SIG-M5 (cell line): ENCODE measurements at places on chromosomes 11 and 22.

GRCh38 chr11:70661761-70662501, 263.6 kb downstream of the CTTN start:
- no peak for DNase-seq

DNA sequence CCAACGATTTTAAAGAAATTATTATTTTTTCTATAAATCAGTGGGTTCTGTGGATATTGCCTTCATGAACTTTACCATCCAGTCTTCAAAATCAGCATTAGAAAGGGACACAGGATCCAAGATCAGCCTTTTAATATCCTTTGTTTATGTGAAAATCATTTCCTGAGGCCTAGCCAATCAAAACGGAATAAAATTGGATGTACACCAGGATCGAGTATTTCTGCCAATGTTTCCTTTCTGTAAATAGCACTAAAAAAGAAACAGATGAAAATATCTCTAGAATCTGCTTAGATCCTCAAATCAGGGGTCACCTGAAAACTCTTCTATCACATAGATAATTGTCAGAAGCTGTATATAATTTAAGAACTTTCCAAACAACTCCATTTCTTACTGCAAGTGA, 1598.5 kb downstream of the LRRC4C start:
- DNase-seq: no peak

DNA sequence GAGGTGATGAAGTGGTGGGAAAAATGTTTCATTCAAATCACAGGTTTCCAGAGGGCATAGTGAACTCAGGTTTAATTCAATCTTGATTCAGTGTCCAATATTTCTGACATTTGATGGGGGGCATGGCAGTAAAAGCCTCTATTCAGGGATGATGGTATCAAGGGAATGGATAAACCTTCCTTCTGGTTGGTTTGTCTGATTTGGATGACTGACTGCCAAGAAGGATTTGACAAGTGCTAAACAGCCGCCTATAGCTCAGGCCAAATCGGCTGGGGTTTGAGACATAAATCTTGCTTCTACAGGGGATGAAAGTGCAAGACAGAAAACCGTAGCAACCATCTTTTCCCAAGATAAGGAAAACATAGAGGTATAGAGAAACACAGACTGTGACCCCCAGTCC, 121.8 kb upstream of the C11orf87 start:
- no peak for DNase-seq

- DNase-seq: no peak
These were observed 77.5 kb upstream of the SEPTIN5 start for GRCh38 chr22:19636696-19637407.

DNA sequence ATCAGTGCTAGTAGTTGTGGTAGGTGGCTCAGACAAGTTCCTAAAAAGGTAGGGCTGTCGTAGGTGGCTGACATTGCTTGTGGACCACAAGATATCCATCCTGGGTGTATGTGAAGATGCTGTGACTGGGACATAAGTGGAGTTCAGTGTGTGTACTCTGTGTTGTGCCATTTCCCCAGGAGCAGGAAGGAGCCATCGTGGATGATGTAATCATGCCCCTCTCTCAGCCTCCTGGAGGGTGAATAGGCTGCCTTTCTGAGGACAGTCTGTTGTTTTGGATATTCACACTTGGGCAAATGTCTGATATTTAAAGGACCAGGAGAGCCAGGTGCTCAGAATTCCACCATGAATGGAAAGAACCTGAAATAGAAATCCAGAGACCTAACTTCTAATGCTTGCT, 2.7 kb downstream of the HEPHL1 start:
- DNase-seq: no peak

DNA sequence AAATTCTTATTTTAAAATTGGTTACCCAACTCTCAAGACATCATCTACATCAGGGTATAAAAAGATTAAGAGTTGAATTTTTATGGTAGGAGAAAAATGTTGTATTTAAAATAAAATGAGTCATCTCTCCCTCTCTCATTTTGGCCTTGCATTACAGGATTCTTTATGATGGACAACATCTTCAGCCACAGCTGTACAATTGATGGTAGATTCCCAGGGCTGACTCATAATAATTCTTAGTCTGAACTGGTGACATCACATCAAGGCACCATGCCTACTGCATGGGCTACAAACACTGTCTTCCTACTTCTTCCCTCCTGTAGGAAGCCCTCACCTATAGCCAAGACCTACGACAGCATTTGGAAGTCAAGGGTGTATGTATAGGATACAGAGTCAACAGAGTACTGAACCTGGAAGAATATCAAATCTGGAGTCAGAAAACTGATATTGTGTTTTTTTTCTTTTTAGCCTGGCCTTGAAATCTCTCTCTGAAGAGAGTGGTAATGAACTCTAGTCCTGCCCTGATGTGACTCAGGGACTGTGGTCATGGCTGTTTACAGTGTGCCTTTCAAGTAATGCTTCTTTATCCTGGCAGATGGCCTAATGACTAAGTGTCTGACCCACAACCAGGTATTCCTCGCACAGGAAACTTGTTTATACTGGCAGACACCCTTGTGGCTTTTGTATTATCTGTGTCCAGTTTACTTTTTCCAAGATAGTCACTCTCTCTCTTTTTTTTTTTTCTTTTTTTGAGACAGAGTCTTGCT, 32.5 kb downstream of the MRGPRX2 start:
- no peak for DNase-seq

GRCh38 chr11:44852952-44853351, 97.7 kb downstream of the TP53I11 start:
- DNase-seq: no peak

DNA sequence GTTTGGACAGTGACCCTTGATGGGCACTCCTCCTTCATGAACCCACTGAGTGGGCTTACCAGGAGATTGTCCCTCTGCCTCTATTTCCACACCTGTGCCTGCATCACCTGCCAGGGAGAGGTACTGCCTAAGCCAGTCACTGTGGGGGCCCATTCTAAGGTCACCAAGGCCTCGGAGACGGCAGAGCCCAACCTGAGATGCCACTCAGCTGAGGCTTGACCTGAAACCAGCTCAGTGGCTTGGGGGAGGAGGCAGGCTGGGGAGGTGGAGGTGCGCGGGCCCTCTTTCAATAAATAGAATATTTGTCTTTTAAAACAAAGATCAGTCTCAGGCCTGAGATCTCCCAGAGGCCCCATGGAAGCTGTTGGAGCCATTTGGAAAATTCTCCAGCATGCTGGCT, 84.5 kb downstream of the DHCR7 start:
- DNase-seq: no peak

- DNase-seq: no peak
These were observed 34.2 kb upstream of the FTH1 start for GRCh38 chr11:62001450-62002191.

GRCh38 chr11:116963813-116964212, 126.4 kb upstream of the APOA1 start:
- no peak for DNase-seq

- DNase-seq: no peak
These were observed 60.0 kb upstream of the PLET1 start for GRCh38 chr11:112320668-112321067.

GRCh38 chr22:37480387-37481346, 5.5 kb downstream of the MFNG start:
- no peak for DNase-seq

GRCh38 chr11:132187814-132188213, 817.4 kb downstream of the NTM start:
- no peak for DNase-seq

DNA sequence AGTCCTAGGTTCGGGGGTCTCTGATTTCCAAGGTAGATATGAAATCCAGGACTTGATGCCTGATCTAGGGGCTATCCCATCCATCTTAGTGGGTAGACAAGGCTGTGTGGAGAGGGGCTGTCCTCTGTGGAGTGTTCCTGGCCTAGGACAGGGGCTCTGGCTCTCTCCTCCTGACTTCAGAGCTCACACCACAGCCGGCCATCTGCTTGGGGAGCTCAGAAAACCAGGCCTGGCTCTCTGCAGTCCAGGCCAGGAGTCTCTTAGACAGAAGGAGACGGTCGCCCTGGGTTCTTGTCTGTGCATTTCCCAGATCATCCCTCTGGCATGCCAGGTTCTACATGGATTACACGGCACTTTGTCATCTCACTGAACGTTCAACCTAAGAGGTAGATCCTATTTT, 17.9 kb downstream of the TUB start:
- no peak for DNase-seq

GRCh38 chr11:114136686-114137640, 77.5 kb downstream of the ZBTB16 start:
- no peak for DNase-seq

- DNase-seq: no peak
These were observed 133.4 kb downstream of the DBX1 start for GRCh38 chr11:20026629-20027555.

GRCh38 chr11:66176650-66177049, 91.8 kb upstream of the RAB1B start:
- no peak for DNase-seq

DNA sequence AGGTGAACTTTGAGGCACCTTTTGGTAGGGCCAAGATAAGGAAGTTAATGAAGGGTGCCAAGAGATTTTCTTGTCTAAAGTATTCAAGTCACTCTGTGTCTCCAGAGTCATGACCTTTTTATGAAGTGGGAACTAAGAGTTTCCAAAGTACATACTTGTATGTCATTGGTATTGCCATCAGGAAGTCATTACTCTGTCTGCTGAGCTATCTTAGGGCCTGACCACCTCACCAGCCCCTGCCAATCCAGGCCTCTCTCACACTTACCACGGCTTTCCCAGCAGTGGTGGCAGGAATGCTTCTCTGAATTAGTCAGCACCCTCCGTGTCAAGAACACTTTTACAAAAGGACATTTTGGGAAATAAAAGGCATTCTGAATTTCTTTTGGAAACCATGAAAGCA, 192.8 kb upstream of the MTNR1B start:
- DNase-seq: no peak

GRCh38 chr11:130157101-130157500, 2.5 kb upstream of the ST14 start:
- DNase-seq: no peak

DNA sequence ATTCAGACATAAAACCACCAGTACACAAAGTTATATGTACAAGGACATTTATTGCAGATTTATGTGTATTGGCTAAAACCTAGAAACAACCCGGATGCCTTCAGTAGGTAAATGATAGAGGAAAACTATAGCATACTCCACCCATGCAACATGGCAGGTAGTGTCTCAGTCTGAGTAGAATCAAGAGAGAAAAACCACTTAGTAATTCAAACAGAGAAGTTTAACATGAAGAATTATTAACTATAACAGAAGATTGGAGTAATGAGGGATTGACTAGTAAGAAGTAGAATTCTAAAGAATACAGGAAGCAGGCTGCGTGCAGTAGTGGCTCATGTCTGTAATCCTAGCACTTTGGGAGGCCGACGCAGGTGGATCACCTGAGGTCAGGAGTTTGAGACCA, 16.2 kb upstream of the SPTY2D1 start:
- no peak for DNase-seq

GRCh38 chr11:134024420-134025081, 44.3 kb upstream of the JAM3 start:
- DNase-seq: no peak

- DNase-seq: no peak
These were observed 9.4 kb upstream of the PATL1 start for GRCh38 chr11:59678118-59678812.

DNA sequence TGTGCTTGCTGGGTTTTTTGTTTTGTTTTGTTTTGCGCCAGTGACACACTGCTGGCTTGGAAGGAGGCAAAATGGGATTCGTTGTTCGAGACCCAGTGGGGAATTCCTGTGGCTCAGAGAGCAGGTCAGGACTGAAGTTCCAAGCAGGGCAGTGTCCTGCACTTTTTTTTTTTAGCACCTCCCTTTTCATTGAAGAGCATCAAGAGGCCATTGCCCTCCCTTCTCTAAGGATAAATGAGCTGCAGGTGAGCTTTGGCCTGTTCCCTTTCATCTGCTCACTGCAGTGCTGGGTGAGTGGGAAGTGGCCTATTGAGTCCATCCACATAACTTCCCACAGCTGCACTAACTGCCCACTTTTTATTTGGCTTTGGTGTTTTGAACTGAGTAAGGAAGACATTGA, 87.8 kb downstream of the ARHGAP42 start:
- no peak for DNase-seq

DNA sequence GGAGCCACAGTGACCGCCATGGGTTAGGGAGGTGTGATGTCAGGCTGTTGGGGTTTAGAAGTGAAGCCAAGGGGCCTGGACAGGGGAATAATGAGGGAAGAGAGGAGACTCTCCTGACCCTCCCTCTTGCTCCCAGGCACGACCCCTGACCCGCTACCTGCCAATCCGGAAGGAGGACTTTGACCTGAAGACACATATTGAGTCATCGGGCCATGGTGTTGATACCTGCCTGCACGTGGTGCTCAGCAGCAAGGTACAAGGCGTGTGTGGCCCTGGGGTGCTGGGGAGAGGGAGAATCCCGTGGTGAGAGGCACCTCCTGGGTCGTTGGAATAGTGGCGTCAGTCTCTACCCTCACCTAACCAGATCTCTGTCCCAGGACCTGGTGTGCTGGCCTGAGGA, 29.5 kb downstream of the TREH start:
- no peak for DNase-seq

GRCh38 chr22:27512283-27512761, 289.2 kb downstream of the MN1 start:
- no peak for DNase-seq

GRCh38 chr11:23288003-23288783, 427.9 kb upstream of the CCDC179 start:
- no peak for DNase-seq

- DNase-seq: no peak
These were observed 5.4 kb upstream of the CYB5R3 start for GRCh38 chr22:42654436-42655073.

DNA sequence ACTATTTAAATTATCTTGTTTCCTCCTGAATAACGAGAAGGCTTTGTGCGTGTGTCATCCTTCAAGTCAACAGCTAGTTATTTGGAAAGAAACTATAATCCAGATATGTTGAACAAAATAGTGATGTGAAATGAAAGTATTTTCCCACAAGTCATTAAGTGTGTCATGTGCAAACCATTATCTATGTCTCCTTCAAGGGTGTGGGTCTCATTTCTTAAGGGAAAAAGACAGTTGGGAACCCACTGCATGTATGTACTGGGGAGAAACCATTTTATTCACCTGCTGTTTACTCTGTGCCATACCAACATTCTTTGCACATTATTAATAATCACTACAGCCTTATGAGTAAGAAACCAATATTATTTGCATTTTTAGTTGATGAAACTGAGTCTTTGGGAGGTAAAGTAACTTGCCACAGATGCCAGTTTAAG, 145.3 kb upstream of the CTSC start:
- DNase-seq: no peak

- DNase-seq: no peak
These were observed 196.1 kb upstream of the B3GAT1 start for GRCh38 chr11:134607963-134608750.

DNA sequence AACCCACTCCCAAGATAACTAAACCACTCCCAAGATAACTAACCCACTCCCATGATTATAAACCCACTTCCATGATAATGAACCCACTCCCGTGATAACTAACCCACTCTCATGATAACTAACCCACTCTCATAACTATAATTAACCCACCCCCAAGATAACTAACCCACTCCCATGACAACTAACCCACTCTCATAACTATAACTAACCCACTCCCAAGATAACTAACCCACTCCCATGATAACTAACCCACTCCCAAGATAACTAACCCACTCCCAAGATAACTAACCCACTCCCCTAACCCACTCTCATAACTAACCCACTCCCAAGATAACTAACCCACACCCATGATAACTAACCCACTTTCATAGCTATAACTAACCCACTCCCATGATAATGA, 30.1 kb upstream of the CELSR1 start:
- no peak for DNase-seq
